GM04504 (cell line): ENCODE measurements at places on chromosomes 16 and 17.

GRCh38 chr17:5785338-5785737, 201.0 kb upstream of the NLRP1 start:
- peak; percentile 52 for DNase-seq

DNA sequence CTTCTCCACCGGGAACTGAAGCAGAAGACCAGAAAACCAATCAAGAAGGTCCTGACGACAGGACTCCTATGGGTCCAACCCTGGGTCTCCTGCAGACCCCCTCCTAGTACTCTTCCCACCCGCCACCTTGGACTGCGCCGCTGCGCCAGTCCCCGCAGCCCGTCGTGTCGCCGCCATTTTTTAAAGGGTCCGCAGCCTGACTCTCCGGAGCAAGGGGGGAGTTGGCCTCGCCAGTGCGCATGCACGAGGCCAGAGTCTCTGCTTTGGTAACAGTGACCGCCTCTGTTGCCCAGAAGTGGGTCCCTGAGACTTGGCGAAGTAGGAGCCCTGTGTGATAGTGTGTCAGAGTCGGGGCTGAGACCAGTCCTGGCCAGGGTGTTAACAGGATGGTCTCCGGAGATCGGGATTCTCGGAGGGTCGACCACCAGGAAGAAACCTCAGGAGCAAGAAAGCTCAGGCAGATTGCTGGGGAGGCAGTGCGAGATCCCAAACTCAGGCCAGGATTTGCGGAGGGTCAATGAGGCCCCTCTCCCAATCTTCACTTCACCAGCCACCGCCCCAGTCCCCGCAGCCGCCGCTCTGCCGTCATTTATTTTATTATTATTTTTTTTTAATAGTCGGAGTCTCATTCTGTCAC, 612.5 kb downstream of the KCNJ18 start:
- no peak for DNase-seq

- DNase-seq = no peak
Observed at GRCh38 chr17:21425736-21426135, 49.6 kb downstream of the KCNJ12 start.

DNA sequence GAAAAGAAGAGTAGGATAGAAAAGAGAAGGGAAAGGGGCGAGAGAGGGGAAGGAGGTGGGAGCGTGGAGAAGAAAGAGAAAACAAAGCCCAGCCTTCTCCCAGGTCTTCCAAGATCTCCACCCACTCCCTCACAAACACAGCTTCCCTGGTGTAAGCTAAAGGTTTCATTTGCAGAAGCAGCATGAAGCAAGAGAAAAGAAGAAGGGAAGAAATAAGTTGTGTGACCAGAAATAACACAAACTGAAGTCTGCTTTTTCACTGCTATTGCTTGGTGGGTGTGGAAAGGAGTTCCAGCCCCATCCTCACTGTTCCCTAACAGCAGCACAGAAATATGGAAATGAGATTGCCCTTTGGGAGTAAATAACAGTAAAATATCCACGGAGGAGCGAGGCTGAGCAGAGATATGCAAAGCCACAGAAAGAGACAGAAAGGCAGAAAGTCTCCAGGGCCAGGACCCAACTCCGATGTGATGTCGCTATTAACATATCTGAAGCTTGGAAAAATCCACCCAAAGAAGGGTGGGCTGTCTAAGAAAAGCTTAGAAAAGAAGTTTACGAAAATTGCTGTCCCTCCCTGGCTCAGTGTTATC, 10.3 kb upstream of the GAS7 start:
- DNase-seq = no peak

GRCh38 chr16:57190136-57190535, 4.0 kb downstream of the RSPRY1 start:
- no peak for DNase-seq

GRCh38 chr17:80030730-80031410, 4.8 kb downstream of the TBC1D16 start:
- DNase-seq = no peak

DNA sequence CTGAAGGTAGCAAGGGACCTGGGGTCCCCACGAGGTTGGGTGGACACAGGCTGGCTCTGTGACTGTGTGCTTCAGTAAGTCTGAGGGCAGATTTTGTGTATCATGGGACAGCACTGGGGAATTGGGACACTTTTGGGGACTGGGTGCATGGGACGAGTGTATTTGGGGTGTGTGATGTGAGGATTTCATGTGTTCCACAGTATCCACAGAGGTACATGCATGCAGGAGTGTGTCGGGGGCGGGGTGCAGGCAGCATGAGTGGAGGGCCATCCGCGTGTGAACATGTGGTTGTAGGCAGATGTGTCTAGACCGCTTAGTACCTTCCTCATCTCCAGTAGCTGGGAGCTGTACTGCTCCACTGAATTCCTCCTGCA, 1.1 kb upstream of the DLX3 start:
- no peak for DNase-seq

DNA sequence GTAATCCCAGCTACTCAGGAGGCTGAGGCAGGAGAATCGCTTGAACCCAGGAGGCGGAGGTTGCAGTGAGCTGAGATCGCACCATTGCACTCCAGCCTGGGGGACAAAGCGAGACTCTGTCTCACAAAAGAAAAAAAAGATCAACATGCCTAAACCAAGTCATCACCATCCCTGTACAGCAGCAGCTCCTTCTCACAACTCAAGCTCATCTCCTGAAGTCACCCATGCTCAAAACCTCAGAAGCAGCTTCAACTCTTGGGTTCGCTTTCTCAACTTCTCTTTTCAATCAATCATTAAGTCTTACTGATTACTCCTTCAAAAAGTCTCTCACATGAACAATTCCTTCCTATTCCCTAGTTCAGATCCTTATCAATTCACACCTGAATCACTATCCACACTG, 31.3 kb downstream of the PHLPP2 start:
- DNase-seq = no peak

- no peak for DNase-seq
Observed at GRCh38 chr17:17987187-17987896, 14.7 kb downstream of the DRC3 start.

- no peak for DNase-seq
Observed at GRCh38 chr16:29982560-29983419, 9.1 kb downstream of the TAOK2 start.

GRCh38 chr16:31700200-31700529, 172.5 kb downstream of the AHSP start:
- DNase-seq = peak; percentile 17

GRCh38 chr16:12965274-12965804, 63.9 kb downstream of the SHISA9 start:
- no peak for DNase-seq

- no peak for DNase-seq
Observed at GRCh38 chr17:57253362-57254065, 2.8 kb upstream of the MSI2 start.

DNA sequence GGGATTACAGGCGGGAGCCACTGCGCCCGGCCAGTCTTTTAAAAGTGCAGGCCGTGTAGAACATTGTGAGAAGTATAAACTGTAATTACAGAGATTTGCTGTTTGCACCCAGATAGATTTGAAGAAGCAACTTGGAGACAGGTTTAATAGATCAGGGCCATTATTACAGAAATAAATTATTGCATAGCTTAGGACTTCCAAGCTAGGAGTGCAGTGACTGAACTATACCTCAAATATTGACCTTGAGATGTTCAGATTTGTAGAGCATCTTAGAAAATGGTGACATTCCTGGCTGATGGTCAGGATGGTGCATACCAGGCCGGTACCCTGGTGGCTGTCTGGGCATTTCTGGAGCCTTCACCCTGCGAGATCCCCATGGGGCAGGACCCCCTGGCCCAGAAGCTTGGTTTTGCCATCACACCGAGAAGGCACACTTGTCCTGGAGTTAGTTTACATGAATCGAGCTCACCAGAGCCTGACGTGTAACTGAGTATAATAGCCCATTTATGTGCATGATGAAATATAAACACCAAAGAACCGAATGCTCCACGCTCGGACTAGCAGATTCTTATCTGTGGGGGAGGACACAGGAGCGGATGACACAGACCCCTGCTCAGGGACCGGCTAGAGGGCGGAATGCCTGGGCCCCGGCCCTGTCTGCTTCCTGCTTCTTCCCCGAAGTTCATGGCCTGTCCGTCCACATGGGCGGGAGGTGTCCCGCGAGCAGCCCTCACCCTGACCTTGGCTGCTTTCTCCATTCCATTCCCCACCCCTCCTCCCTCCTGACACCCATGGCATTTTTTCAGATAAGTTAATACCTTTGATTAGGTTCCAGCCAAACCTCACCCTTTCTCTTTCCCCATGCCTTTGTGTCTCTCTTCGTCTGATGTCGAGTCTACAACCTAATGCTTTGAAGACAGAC, 32.1 kb downstream of the CCDC40 start:
- DNase-seq = no peak

- peak; percentile 54 for DNase-seq
Observed at GRCh38 chr17:33284022-33284421, 9.1 kb downstream of the ASIC2 start.

DNA sequence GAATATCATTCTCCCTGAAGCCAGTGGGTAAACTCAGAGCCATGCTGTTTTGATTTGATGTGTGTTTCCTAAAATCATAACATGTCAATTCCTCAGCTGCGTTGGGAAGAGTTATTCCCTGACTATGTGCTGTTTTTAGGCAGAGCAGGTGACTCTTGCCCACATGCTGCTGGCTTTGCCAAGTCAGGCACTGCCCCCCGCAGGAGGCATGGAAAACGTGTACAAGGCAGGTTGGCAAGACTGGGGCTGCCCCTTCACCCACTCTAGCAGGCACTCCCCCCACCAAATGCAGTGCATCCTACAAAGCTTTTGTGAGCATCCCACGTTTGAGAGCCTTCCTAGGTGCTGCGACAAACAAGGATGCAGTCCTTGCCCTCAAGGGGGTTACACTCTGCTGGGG, 38.3 kb upstream of the NAT9 start:
- no peak for DNase-seq

GRCh38 chr17:37844158-37844976, 79.8 kb upstream of the TBC1D3K start:
- DNase-seq = peak; percentile 20

DNA sequence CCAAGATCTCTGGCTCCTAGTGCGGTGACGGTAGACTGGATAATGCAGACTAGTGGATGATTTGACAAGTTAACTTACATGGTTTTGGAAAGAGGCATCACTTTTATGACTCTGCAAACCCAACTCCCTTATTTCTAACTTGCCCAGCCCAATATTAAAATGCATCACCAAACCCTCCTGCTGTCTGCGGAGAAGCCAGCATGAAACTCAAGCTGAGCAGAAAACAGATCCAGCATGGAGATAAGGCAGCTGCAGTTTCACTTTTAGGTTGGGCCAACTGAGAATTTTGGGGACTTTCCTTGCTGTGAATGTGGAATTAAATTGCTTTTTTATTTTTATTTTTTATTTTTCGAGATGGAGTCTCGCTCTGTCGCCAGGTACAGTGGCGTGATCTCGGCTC, 27.8 kb downstream of the CDH1 start:
- no peak for DNase-seq

GRCh38 chr16:52825892-52826291, 226.8 kb downstream of the CHD9NB start:
- no peak for DNase-seq

DNA sequence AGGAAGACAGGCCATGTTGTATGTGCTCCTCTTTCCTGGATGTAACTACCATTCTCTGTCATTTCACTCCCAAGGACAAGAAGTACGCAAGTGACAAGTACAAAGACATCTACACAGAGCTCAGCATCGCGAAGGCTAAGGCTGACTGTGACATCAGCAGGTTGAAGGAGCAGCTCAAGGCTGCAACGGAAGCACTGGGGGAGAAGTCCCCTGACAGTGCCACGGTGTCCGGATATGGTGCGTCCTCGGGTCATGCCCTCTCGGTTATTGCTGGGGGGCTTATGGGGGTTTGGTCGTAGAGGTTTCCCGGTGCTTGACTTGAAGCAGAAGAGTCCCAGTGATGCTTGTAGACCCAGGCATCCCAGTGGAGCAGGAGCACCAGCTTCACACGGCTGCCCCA, 29.0 kb downstream of the PLD6 start:
- DNase-seq = no peak

DNA sequence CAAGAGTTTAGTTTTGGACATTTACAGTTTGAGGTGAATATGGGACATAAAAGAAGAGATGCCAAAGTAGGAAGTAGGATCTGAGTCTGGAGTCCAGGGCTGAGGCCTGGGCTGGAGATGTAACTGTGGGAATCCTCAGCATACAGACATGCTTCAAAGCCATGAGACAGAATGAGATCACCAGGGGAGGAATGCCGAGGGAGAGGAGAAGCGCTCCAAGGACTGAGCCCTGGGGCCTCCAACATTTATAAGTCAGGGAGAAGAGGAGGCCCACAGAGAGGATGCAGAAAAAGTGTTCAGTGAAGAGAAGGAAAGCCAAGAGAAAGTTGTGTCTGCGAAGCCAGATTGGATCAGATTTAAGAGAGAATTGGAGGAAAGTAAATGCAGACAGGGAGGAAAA, 277.5 kb upstream of the MYOCD start:
- peak; percentile 22 for DNase-seq

GRCh38 chr17:80082403-80083135, 18.8 kb upstream of the GAA start:
- peak; percentile 36 for DNase-seq

GRCh38 chr16:69201787-69202186, 14.8 kb downstream of the SNTB2 start:
- DNase-seq = no peak

- DNase-seq = no peak
Observed at GRCh38 chr16:83733301-83733700, 74.5 kb upstream of the HSBP1 start.

DNA sequence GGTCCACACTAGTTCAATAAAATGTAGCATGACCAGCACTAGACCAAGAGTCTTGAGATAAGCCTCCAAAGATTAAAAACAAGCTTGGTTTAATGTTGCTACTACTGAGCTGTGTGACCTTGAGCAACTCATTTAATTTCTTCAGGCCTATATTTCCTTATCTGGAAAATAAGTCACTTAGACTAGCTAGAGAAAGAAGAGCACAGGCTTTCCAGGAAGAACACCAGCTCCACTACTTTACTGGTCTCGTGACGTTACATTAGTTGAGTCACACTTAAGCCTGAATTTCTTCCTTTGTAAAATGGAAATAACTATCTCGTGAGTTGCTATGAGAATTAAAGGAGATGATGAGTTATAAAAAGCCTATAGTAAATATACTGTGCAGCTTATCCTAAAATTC, 5.4 kb downstream of the HELZ start:
- no peak for DNase-seq

- DNase-seq = no peak
Observed at GRCh38 chr17:29758255-29758654, 135.5 kb upstream of the CORO6 start.

DNA sequence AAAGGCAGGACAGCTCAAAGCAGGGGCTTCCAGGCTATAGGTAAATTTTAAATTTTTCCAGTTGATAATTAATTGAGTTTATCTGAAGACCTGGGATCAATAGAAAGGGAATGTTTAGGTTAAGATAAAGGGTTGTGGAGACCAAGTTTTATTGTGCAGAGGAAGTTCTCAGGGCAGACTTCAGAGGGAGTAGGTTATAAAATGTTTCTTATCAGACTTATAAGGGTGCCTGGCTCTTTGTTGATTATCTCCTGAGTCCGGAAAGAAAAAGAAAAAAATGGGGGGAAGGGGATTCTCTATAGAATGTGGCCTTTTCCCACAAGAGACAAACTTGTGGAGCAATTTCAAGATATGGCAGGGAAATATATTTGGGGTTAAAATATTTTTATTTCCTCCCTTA, 15.9 kb downstream of the SLC46A1 start:
- no peak for DNase-seq

GRCh38 chr16:860891-861290, 60.4 kb upstream of the GNG13 start:
- DNase-seq = no peak
